ENCODE measurements at places on chromosomes 3 and 15.
A peak's percentile ranks its signal among the peaks of the same experiment; 100 is the strongest.

DNA sequence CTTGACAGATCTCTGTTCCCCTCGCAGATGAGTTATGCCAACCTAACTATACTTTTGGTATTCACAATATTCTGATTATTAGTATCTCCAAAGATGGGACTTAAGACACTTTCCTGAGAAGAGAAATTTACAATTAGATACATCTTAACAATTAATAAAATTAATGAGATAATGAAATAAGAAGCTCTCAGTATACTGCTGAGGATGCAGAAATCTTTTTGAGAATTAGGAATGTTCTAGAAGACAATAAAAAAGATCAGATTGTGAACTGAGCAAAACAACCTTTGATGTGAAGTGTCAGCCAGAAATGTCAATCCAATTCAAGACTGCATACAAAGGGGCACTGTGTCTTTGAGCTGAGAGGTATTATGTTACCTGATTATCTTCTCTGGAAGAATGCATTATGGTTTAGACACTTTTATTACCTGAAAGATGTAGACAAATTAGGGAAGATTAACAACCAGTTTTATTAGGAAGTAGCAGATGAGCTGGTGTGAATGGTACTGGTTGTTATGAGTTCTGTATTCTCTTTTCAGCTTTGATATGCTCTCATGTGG, 262.9 kb downstream of the TIGIT start:
- DNase-seq = no peak

- DNase-seq = no peak
Observed at GRCh38 chr3:18126772-18127171, 298.4 kb downstream of the SATB1 start.

GRCh38 chr3:32856901-32857507, 39.2 kb downstream of the TRIM71 start:
- DNase-seq = no peak

- no peak for DNase-seq
Observed at GRCh38 chr15:62896969-62897486, 145.5 kb upstream of the TPM1 start.

DNA sequence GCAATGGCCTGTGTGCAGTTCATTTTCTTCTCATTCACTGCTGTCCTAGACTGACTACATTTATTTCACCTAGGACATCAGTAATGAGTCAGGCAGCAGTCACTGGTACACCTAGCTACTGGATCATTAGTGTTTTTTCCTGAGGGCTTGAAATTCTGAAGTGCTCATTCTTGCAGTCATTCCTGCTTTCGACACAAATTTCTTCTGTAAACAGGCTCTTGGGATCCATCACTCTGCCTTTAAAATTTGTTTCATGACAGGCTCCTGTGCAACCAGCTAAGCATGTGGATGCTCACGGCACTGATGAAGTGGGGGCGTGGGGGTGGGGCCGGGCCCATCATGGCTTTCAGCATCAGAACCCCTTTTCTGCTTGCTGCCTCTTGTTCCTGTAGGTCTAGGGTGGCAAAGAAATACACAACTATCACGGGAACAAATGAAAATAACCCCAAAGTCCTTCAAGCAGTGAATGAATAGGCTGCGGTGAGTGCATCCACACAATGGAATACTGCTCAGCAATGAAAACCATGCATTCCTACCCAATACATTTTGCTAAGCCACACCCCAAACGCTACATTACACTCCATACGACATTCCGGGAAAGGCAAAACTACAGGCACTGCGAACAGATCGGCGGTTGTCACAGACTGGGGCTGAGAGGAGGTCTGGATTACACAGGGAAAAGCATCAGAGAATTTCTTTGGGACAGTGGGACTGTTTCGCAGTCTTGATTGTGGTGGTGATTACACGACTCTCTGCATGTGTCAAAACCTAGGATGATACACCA, 9.3 kb upstream of the MELTF start:
- no peak for DNase-seq

- no peak for DNase-seq
Observed at GRCh38 chr15:82228750-82229149, 33.8 kb downstream of the EFL1 start.

DNA sequence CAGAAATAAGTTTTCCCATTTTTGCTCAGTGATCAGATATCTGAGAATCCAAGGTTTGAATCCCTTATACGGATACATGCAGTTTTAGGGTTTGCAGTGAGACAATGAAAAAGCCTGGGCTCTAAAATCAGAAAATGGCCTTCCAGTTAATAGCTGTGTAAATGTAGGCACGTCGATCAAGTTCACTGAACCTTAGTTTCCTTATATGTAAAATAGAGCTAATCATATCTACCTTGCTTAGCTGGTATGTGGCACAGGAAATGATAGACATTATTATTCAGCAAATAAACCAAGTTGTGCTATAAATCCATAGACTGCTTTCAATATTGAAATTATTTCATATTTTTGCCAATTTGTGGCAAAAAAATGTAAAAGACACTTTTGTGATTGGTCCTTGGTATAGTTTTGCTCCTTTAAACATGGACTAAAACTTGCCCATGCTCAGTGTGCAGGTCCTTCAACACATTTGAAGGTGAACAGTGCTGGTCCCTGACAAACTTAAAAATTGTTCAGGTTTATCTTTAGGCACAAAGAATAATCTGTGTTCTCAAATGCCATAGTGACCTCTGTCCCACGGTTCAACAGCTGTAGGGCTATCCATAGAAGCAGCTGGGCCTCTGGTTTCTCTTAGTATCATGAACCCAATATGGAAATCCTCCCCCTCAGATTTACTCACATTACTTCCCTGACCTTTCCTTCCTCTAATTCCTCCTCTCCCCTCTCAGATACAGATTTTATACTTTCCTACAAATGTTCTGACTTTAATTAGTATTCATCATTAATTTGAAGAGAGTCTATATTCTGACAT, 51.0 kb downstream of the CCDC54 start:
- no peak for DNase-seq

DNA sequence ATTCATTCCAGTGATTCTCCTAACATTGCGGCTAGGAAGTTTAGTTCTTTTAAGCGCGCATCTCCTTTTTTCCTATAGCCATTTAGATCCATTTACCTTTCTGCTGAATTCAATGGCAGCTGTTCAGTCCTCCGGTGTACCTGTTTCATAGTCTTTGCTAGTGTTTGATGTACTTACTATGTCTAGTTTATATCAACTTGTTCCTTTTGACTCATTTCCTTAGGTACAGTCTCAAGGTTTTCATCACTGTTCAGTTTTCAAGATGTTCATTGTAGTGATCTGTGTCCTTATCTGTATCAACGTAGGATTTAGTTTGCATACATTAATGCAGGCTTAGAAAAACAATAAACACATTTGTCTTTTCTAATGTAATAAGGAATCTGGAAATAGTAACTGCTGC, 59.0 kb upstream of the MBNL1 start:
- DNase-seq = no peak

DNA sequence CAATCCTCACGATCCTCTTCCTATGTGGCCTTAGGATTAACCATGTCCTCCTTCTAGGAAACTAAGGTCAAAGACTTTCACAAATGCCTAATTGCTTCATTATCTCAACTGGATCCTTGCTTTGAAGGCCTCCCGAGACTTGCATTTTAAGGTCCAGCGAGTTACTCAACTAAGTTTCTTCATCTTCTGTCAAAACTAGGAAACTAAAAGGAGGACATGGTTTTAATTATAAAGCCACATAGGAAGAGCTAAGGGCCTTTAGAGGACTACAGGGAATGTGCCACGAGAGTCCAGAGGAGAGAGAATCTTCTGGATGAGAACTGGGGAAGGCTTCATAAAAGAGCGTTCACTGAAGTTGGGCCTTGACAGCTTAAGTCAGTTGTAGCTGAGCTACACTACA, 87.8 kb upstream of the LPP start:
- DNase-seq = no peak

GRCh38 chr3:65783117-65783516, 255.6 kb downstream of the MAGI1 start:
- DNase-seq = no peak

DNA sequence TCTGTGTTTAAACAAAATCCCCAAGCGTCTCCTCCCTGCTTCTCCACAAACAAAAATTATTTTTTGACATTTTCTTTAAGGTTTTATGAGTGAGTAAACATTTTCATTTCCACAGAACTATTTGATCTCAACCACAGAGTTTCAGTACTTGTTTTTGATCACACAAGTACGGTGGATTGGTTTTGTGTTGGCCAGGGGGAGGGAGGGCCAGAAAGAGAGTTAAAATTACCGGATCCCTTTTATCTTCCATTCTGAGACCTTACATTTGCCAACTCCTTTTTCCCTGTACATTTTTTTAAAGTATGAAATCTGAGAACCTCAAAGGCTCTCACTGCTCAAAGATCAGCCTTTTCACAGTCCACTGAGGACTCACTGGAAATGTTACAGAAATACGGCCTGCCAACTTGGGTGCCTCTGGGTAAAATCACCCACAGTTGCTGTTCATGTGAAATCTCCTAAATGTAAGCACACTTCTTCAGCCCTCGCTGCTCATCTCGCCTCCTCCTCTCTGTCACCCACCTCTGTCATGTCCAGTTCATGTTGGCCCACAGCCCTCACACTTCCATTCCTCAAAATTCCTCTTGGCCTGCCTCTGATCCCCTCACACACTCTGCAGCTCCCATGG, 1.7 kb downstream of the HOMER2 start:
- no peak for DNase-seq

DNA sequence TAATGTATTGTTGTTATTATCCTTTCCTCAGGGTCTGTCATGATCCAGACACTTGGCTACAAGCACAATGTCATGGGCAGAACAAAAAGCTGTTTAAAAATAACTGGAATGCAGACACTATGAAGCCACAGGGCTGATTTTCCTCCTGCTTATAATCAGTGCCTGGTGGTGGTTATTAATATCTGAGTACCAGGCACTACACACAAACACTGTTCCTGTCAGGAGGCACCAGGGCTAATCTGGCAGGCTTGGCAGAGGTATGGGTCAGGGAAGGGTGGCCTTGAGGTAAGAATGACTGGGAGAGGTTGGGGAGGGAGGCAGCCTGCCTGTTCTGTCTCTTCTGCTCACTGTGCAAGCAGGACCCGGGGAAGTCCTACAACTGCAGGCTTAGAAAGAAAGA, 67.2 kb downstream of the WDR76 start:
- DNase-seq = no peak

DNA sequence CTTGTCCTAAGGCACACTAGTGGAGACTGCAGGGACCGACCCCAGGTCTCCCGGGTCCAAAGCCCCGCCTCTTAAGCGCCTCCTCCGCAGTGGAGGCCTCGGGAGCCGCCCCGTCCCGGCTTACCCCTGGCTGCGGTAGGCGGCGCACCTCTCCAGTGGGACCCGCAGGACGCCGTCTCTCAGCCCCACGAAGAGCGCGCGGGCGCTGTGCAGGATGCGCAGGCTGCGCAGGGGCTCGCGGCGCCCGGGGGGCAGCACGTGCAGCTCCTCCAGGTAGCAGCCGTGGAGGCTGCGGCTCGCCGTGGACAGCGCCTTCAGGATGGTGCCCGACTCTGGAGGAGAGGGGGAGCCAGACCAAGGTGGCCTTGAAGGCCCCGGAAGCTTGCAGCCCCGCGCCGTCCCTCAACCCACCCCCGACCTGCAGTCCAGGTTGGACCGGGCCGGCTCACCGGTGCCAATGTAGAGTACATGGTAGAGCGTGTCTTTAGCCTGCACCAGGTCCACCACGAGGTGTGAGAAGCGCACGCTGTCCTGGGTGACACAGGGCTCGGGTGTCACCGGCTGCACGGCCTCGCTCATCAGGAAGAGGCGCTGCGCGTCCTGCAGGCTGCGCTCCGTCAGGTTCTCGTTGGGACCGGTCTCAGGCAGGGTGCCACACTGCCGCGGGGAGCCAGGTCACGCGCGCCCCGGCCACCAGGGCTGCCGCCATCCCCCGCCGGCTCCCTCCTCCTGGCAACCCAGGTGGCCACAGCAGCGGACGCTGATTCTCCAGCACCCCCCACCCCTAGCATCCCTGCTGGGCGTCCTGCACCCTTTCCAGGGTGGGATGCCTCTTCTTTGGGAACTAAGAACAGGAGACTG, 105.5 kb downstream of the SEMA5B start:
- no peak for DNase-seq

- DNase-seq = no peak
Observed at GRCh38 chr3:171290680-171291079, 169.5 kb downstream of the TNIK start.

- DNase-seq = no peak
Observed at GRCh38 chr3:170767576-170767941, 102.4 kb downstream of the RPL22L1 start.

- no peak for DNase-seq
Observed at GRCh38 chr15:41944313-41944940, 27.9 kb downstream of the EHD4 start.

DNA sequence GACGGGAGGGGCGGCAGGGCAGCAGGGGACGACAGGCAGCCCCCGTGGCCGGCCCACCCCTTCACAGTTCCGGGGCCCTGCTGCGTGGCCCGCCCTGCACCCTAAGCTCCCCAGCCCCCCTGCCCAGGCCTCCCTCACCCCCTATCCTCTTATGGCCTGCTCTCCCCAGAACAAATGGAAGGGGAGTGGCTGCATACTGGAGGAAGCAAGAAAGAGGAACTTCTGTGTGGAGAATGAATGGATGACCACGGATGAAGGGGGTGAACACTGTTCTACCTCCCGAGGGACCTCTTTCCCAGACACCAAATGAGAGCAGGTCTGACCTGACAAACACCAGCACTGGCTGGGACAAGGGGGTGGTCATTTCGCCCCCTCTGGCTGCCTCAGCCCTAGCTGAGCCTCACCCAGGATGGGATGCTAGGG, 25.0 kb downstream of the SEC61A1 start:
- DNase-seq = no peak

GRCh38 chr3:125402639-125403038, 27.5 kb upstream of the ZNF148 start:
- no peak for DNase-seq

- no peak for DNase-seq
Observed at GRCh38 chr3:165339753-165340152, 143.6 kb upstream of the SLITRK3 start.

- no peak for DNase-seq
Observed at GRCh38 chr3:156764751-156765150, 61.4 kb upstream of the LEKR1 start.

- peak; percentile 75 for DNase-seq
Observed at GRCh38 chr3:37862219-37862902, 681 bp downstream of the CTDSPL start.

- DNase-seq = no peak
Observed at GRCh38 chr3:126293370-126294082, 63.7 kb downstream of the KLF15 start.

DNA sequence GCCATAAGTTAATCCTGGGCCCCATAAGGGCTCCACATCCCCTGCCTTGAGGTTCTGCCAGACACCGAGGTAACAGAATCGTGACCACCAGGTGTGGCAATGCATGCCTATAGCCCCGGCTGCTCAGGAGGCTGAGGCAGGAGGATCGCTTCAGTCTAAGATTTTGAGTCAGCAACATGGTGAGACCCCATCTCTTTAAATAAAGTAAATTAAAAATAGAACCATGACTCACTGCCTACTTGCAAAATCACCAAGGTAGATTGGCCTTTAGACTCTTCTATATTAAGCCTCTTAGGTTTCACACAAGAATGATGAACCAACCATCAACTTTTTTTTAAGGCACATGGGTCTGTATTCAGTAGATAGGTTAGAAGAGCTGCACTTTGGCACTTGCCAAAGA, 9.7 kb downstream of the WDR5B start:
- DNase-seq = no peak

Data from activated CD8-positive, alpha-beta memory T cell treated with anti-CD3 and anti-CD28 coated beads for 24 hours (primary cell).